ENCODE measurements at places on chromosomes 1 and 21. TPM values are rescaled to one million over a fixed set of nuclear protein-coding genes. Genes with fewer than 3 reads are reported as not detected.

The SYT11 gene
- polyA plus RNA-seq, result 40.4 TPM

The FAM151A gene
- not detected for polyA plus RNA-seq

The ADORA1 gene
- polyA plus RNA-seq, result not detected

The PRRC2C gene
- polyA plus RNA-seq, result 109 TPM

The SLC25A34 gene
- polyA plus RNA-seq, result not detected

The ZNF672 gene
- polyA plus RNA-seq, result 36.9 TPM

The COL8A2 gene
- not detected for polyA plus RNA-seq

The ECM1 gene
- not detected for polyA plus RNA-seq

The HJV gene
- polyA plus RNA-seq, result not detected

The EXTL1 gene
- not detected for polyA plus RNA-seq

The SYCP1 gene
- not detected for polyA plus RNA-seq

The HRNR gene
- polyA plus RNA-seq, result not detected

The IQCC gene
- not detected for polyA plus RNA-seq

The DEPDC1 gene
- not detected for polyA plus RNA-seq
